ENCODE measurements at places on chromosomes 7 and 10. TPM values are rescaled to one million over a fixed set of nuclear protein-coding genes. Genes with fewer than 3 reads are reported as not detected.

The SFTPA1 gene
- not detected for total RNA-seq

The SEMA4G gene
- total RNA-seq: 7.2 TPM

The LYZL2 gene
- not detected for total RNA-seq

The GBX1 gene
- not detected for total RNA-seq

The ANKRD26 gene
- 3.3 TPM for total RNA-seq

The HGF gene
- 0.13 TPM for total RNA-seq

The CC2D2B gene
- total RNA-seq: not detected
